ENCODE measurements at places on chromosomes 11 and 22.

DNA sequence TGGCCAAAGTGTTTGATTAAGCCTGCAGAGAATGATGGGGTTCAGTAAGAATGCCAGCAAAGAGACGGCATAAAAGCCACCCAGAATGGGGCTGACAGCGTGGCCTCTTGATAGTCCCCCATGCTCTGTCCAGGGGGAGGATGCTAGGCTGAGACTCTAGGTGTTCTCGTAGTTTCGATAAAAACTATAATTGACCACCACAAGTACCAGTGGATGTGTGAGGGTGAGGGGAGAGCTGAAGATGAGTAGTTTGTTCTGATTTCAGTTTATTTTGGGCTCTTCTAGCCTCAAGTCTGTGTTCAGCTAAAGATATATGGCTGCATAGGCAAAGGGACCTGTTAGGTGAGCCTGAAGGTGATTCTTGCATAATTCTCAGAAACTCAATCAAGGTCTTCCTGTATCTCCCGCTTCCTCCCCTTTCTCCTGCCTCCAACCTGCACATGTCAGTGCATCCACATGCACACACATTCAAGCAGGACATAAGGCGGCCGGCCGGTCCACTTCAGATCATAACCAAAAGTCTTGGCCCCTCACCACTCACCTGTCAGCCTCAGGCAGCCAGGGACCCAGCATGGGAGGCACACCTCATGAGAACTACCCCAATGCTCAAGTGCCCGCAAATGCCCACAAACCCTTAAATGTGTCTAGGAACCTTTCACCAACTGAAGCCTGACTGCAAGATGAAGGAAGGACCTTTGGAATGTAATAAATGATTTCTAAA, 31.2 kb downstream of the FLI1 start:
- no peak for DNase-seq

GRCh38 chr22:43537019-43537585, 125.3 kb downstream of the MPPED1 start:
- no peak for DNase-seq

- DNase-seq: no peak
Measured at GRCh38 chr11:65692367-65692766, 19.7 kb upstream of the KAT5 start.

DNA sequence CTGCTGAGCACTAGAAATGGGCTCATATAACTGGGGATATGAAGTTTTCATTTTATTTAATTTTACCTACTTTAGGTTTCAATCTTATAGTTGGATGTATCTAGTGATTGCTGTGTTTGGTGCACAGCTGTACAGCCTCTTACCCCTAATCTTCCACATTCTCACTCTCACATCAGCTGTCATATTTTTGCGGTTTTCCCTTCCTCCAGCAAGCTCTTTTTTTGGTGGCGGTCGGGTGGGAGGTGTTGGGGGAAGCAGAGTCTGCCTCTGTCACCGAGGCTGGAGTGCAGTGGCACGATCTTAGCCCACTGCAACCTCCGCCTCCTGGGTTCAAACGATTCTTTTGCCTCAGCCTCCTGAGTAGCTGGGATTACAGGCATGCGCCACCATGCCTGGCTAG, 445.1 kb upstream of the ISX start:
- no peak for DNase-seq

DNA sequence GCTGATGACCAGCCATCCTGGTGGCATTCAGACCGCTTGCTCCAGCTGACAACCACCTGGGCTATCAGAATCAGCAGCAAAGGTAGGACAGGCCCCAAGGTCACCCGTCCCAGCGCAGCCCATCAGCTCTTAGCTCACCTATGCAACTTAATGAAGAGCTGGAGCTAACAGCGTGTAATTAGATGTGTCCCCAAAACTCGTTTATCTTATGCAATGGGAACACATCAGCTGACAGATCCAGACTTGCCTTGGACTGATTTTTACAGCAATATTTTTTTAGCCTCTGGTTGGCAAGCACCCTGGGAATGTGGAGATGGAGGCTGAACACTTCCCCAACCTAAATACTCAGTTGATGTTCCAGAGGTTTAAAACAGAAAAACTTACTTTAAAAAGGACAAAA, 76.0 kb downstream of the PACSIN2 start:
- DNase-seq: no peak

DNA sequence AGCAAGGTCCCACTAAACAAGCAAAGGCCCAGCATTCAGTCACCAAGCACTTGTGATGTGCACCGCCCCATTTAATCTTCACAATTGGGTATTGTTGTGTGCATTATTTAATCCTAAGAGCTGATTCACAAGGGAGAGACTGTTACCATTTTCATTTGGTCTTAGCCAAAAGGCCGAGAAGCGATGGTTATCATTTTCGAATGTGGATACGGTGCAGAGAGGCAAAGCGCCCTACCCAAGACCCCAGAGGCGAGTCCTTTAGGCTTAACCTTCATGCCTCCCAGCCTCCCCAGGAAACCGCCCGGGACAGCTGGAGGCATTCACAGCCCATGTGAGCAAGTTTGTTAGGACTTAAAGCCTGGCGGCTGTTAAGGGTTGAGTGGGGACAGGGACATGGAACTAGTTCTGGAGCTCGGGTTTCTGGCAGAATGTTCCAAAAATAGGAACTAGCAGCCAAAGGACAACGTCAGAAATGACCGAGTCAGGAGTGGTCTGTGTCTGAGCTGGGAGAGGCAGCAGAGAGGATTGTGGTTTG, 13.0 kb upstream of the UPK3A start:
- DNase-seq: no peak

- DNase-seq: no peak
Measured at GRCh38 chr22:49961005-49961600, 531 bp downstream of the PIM3 start.

DNA sequence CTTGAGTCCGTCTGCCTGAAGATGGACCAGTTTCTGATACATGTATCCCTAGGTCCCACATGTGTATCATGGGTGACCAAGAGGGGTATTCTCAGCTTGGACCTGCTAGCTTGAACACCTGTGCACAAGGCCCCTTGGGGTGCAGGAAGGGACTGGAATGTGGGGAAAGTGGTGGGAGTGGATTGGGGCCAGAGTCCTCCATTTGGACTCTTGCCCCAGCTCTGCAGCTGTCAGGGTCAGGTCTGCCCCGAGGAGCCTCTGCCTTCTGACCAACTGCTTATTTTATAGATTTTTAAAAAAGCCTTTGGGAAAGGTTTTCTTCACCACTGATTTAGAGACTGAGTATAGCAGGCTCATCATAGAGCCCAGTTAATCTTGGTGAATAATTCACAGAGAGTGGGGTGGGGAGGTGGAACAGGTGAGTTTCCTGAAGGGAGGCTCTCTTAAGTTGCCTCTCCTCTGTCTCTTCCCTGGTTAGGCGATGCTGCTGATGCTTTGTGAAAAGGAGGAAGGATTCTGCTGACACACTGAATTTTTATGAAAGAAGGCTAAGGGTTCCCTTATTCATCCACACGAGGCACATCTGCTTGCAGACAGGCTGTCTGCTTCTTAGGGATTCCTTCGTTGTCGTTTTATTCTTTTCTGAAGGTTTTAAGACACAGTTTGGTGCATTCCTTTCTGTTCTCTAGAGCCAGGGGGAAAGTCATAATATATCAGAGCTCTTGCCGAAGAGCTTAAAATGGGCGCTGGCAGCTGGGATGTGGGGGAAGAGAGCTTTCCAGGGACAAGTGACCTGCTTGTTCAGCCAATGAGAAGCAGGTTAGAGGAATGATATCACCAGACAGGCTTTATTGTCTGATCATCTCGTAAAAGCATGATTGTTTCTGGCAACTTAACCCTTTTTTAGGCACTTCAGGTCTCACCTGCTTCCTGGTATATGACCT, 19.9 kb downstream of the TRIM44 start:
- peak; percentile 86 for DNase-seq

DNA sequence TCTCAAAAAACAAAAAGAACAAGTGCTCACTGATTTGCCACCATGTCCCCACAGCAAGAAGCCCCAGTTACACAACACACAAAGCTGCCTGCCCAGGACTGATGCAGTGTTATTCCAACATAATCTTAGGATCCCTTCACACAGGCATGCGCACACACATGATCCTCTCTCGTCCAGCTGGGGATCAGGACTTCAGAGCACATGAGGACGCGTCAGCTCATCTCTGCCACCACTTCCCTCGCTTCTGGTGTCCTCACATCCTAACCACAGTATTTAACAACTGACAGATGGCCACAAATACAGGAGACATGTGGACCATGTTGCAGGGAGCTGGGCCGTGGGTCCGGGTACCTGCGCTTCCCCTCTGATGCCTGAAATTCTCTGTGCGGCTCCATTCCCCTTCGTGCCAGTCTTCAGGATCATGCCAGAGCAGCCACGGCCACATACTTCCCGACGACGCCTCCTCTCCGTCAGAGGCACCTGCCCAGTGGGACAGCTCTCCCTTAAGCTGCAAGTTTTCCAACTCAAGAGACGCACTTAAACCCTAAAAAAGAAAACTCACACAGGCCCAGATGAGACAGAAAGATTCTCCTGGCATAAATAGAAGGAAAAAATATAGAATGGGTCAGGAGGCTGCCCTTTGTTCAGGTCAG, 68.3 kb downstream of the PACSIN2 start:
- DNase-seq: no peak

DNA sequence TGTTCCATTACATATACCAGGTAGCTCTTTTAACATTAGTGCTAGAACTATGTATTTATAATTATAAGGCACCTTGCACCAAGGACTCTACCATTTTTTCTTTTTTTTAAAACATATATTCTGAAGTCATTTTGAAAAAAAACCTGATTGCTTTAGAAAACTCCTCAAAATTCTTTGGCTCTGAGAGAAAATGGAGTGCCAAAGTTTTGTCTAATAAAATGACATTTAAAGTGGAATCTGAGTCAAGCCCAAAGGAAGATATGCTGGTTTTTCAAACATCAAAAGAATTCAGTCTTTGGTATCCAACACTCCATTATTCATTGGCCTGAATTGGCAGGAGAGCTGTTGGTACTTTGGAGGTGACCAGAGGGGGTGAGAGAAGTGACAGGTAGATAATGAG, 116.5 kb downstream of the ME3 start:
- DNase-seq: no peak

DNA sequence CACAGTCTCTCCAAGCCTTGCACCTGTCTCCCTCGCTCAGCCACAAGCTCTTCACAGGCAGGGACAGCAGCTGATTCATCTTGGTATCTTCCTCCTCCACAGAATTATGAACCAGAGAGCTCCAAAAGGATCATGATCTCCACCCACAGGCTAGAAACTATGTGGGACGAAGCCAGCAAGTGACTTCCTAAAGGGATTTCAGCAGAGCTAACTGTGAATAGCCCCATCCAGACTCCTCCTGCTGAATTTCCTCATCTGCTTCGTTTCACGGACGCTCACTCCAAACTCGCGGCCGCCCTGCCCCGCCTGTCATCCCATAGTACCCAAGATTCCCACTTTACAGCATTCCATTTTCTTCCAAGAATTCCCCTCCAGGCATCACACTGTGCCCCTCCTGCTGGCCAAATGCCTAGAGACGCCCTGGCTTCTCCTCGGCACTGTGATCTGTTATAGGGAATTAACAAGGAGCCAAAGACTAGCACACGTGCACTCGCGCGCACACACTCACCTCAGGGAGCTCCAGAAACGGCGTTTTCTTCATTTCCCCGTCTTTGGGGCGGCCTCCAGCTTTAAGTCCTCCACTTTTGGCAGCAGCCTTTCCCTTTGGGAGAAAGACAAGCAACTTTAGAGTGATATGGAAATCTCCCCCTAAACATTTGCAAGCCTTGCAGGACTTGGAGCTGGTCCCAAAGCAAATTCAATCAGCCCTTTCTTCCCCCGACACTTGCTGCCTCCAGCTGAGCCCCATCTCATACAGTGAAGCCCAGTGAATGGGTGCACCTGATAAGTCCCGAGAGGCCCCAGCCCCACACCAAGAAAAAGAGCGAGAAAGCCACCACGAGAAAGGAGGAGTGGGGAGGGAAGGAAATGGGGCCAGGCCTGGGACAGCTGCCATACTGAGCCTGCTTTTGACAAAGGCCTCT, 35.5 kb downstream of the SPATA19 start:
- no peak for DNase-seq

GRCh38 chr11:61281581-61282250, 13.4 kb downstream of the VWCE start:
- DNase-seq: peak; percentile 21

DNA sequence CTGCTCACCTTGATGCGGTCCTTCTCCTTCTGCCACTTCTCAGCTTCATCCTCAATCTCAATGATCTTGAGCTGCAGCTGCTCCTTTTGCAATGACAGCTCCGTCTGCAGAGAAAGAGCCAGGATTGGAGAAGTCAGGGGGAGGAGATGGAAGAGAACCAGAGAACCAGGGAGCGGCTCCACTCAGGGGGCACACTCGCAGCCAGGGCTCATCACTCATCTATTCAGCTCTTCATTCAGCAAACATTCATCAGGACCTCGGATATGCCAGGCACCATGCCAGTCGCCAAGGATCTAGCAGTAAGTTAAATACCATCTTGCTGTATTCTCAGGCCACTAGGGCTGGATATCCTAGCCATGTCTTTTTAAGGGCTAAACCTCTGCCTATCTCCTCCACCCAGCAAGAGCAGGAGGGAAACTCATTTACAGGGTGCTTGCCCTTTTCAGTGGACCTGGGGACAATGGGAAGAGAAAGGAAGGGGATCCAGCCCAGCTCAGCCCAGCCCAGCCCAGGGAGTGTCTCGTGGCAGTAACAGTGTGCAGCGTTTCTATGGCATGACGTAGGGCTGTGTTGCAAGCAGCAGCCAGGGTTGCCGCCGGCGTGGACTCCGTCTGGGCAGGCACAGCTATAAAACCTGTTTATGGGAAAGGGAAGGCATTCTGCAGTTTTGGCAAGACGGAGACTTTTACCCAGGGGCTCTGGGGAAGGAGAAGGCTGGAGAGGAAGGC, 9.4 kb downstream of the TRIM29 start:
- DNase-seq: no peak

DNA sequence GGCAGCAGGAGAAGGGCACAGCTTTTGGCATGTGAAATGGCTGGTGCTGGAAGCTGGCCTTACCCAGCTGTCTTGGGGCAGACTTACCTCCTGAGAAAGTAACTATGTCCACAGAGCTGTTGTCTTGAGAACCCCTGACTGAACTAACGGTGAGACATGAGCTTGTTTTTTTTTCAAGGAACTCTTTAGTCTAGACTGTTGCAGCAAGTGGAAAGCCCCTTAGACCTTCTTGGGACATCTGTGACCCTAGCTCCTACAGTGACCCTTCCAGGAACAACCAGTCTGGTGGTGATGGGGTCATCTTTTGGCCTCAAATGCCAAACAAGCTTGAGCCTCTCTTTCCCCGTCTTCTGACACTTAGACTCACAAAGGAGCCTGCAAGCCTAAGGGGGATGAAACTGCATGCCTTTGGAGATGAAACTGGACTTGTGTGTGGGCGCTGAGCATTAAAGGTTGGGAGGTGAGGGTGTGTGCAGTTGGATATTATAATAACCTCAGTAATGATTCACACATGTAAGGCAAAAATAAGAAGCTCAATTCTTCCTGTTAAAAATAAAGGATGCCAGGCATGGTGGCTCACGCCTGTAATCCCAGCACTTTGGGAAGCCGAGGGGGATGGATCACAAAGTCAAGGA, 35.4 kb downstream of the SDHD start:
- no peak for DNase-seq

- DNase-seq: peak; percentile 83
Measured at GRCh38 chr11:132062031-132062430, 691.6 kb downstream of the NTM start.

GRCh38 chr11:84719935-84720577, 907.1 kb downstream of the DLG2 start:
- DNase-seq: no peak
